CD4-positive, alpha-beta T cell treated with Interleukin-12 subunit alpha and Interleukin-12 subunit beta, for 1 hour (primary cell): ENCODE measurements at places on chromosomes 12 and 14.

DNA sequence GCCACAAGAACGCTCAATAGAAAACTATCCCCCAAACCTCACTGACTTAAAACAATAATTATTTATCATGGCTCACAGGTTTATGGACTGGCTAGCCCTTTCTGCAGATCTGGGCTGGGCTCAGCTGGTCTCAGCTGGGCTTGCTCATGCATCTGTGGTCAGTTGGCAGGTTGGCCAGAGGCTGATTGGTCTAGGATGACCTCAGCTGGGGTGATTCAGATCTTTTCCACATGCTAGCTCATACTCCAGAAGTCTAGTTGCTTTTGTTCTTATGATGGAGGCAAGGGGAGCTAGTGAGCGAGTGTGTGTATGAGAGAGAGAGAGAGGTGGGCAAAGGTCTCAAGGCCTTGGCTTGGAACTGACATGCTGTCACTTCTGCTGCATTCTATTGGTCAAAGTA is 181.2 kb upstream of the NRXN3 start:
- no peak for DNase-seq

GRCh38 chr12:77995436-77996167 is 164.9 kb downstream of the NAV3 start:
- no peak for DNase-seq

GRCh38 chr14:76951166-76951565 is 77.3 kb downstream of the IRF2BPL start:
- DNase-seq = no peak

GRCh38 chr14:75811136-75811829 is 150.2 kb downstream of the TTLL5 start:
- no peak for DNase-seq

DNA sequence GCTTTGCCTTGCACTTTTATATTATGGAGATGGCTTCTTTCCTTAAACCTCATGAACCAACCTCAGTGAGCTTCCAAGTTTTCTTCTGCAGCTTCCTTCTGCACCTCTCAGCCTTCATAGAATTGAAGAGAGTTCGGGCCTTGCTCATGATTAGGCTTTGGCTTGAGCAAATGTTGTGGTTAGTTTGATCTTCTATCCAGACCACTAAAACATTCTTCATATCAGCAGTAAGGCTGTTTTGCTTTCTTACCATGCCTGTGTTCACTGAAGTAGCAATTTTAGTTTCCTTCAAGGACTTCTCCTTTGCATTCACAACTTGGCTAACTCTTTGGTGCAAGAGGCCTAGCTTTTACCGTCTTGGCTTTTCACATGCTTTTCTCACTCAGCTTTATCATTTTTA is 125.4 kb downstream of the SNAPC1 start:
- DNase-seq = no peak

- no peak for DNase-seq
Observed at GRCh38 chr14:52078095-52078531, 9.3 kb upstream of the NID2 start.

DNA sequence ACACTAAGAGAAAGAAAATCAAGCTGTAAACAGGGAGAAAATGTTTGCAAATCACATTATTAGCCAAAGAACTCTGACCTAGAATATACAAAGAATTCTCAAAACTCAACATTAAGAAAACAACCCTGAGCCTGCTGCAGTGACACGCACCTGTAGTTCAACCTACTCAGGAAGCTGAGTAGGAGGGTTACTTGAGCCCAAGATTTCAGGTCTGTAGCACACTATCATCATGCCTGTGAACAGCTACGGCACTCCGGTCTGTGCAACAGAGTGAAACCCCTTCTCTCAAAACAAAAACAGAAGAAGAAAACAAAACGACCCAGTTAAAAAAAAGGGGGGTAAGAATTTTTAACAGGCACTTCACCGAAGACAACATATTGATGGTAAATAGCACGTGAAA is 20.8 kb downstream of the SAV1 start:
- no peak for DNase-seq

GRCh38 chr14:38290601-38291188 is 34.8 kb upstream of the CLEC14A start:
- no peak for DNase-seq

DNA sequence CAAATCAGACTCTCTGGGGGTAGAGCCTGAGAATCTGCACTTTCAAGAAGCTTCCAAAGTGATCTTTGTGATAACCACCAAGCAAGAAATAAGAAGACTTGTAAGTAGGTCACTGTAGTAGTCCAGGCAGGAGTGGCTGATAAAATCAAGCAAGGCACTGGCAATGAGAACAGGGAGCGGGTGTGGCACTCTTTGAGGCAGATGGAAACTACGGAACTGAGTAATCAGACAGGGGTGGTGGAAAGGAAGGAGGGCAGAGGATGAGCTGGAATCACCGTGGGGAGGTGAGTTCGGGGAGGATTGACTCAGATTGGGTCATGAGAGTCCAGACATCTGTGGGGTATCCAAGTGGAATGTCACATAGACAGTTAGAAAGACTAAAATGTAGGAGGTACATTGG is 44.4 kb upstream of the PLXNC1 start:
- no peak for DNase-seq

DNA sequence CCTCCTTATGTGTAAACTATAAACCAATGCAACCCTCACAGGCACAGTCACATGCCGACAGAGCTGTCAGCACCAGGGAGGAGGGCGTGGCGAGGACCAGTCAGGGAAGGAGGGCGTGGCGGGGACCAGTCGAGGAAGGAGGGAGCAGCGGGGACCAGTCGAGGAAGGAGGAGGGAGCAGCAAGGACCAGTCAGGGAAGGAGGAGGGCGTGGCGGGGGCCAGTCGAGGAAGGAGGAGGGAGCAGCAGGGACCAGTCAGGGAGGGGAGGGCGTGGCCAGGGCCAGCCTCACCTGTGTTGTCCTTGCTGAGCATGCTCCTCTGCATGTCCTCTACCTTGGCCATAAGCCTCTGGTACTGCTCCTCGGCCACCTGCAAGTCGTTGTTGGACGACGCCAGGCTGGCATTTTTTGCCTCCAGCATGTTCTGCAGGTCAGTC is 24.2 kb downstream of the GOLGA3 start:
- no peak for DNase-seq

GRCh38 chr14:32426028-32426427 is 96.9 kb downstream of the AKAP6 start:
- no peak for DNase-seq

DNA sequence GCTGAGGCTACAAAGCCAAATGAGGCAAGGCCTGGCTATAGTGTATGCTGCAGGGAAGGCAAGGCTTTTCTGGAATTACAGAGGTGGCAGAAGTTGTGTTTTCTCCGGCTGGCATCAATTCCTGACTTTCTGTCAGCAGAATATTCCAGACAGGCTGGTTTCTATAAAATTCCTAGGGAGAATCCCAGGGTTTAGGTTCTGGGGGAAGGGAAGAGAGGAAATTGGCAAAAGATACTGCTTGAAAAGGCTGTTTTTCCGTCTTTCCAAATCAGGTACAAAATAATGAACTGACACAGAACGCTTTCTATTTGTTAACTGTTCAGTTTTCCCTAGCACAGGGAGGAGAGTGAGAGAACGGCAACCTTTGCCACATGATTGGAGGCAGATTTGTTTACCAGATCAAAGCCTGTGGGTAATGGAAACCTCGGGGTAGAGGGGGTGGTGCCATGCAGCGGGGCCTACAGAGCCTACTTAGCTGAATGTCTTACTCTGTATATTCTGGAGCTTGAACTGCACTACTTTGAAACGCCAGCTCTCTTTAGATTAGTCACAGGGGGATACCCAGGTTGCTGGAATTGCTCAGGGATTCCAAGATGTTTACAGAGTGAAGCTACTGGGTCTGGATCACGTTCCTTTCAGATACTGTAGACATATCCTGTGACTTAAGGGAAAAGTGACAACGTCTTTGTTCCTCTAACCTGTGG is 65.8 kb upstream of the DACT1 start:
- peak; percentile 15 for DNase-seq

DNA sequence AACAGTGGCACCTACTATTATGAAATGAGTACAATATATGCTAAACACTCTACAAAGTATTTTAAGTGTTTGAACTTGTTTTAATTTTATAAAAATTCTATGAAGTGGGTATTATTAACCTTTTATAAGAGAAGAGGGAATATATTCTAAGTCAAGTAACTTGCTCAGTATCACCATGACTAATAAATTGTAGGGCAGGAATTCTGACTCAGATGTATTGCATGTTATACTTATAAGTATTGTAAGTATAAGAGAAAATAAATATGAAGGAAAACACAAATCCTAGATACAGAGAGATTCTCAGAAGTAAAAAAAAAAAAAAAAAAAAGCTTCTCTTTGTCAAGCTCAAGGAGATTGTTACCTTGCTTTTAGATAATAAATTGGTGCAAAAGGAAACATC is 893.2 kb downstream of the SLC16A7 start:
- DNase-seq = no peak

DNA sequence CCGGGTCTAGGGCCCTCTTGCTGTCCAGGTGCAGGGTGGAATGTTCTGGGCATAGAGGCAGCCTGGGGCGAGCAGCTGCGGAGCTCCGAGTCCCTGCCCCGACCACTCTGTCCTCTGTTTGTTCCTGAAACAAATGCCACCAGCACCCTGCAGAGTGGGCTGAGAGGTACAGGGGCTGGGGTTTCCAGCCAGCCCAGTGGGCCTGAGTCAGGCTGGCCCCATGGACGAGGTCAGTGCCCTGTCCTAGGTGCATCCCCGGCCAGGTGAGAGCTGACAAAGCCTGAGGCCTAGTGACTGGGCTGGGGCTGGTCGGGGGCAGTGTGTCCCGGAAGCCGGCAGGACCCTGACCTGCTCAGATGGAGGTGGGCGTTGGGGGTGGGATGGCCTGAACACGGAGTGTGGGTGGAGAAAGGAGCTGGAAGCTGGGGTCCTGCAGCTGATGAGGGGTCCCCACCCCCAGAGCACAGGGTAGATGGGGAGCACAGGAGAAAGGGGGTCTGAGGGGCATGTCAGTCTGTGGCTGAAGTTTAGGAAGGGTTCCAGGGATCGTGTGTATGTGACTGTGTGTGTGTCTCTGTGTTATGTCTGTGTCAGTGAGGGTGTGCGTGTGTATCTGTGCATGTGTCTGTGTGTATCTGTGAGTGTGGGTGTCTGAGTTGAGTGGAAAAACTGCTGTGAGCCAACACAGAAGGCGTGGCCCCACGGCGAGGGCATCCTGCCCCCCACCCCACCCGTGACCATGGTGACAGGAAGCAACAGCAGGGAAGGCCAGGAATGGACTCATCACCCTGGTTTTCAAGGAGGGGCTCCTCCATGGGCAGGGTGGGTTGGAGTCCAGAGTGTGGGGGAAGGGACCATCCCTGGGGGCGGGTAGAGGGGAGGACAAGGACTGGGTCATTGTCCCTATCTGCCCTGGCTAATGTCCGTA is 2.4 kb upstream of the CRIP1 start:
- DNase-seq = peak; percentile 84

GRCh38 chr12:97758586-97758985 is 296.0 kb downstream of the RMST start:
- no peak for DNase-seq

DNA sequence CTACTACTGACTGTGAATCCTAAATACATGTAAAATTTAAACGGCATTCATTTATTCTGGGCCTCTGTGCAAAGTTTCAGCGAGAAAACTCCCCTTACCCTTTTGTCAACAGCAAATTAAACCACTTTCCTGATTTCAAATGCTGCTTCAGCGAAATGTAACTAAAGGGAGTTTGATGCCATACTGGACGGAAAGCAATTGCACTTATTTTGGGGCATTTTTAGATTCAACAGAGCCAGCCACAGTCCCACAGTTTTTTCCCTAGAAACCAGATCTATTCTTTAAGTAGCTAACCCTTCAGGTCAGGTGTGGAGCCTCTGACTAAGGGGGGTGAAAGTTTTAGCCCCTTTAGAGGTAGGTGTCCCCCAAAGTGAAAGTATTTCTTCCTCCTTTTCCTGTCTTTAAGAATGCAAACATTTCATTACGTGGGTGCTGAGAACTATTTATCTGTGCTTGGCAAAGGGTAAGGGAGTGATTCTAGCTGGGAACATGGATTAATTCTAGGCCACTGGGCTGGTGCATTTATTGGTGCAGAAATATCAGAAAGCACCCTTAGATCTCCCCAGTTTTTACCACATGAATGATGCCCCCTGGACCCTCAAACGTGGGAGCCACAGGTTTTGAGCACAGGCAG is 72.7 kb downstream of the SPTB start:
- DNase-seq = no peak

DNA sequence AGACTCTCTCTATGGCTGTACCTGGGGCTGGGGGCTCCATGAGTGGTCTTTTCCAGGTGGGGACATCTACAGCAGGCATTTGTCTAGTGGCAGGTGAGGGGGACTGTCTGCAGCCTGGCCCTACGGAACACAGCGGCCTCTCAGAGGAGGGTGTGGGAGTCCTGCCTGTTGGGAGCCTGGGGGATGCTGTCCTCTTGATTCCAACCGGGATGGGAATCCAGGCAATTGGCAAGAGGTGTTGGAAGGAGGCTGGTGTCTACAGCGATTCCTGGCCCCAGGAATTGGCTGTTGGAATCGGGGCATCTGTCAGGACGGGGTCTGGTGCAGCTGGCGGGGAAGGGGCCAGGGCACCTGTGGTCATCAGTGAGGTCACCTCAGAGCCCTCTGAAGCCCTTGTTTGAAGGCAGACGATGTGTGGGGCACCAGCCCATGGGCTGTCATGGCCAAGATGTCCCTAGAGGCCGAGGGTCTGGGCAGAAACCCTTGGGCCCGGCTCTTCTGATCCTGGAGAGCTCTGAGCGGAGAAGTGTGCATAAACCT is 386.3 kb downstream of the TMEM121 start:
- no peak for DNase-seq

- no peak for DNase-seq
Observed at GRCh38 chr12:25797386-25797785, 161.1 kb upstream of the RASSF8 start.

GRCh38 chr12:104570174-104570907 is 113.6 kb downstream of the CHST11 start:
- DNase-seq = no peak

DNA sequence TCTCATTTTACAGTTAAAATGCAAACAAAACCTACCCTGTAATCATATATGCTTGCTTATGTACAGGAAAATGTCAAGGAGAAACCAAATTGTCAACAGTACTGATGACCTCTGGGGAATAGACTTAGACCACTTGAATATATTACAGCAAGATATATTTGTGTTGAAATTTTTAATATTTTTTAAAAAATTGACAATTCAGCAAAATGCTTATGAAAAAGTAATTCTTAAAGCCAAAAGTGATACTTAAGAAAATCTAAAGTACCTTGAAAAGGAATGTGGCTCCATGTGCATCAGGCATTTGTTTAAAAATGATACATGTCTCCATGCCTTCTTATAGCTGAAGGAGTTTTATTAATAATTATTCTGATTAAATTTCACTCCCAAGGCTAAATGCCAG is 49.2 kb downstream of the PTPN21 start:
- no peak for DNase-seq

DNA sequence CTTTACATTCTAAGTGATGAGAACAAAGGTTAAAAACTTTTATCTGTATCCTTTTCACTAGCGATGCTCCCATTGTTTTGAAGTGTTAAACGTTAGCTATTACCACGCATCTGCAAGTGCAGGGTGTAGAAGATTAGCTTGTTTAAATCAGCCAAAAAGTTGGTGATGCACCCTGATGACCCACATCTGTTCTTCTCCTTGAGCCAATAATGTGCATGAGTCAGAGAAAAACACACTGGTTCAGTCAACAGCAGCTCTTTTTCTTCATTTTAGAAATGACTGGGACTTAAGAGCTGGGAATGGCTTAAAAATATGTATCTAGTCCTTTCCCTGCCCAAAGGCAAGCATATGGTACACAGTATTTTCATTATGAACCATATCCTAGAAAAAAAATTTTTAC is 323.5 kb upstream of the PDE3A start:
- DNase-seq = no peak
